ENCODE measurements at places on chromosomes 6 and 20. TPM values are rescaled to one million over a fixed set of nuclear protein-coding genes. Genes with fewer than 3 reads are reported as not detected.

Gene CLPSL2
- not detected for total RNA-seq

Gene MATN4
- total RNA-seq, result not detected

Gene COL12A1
- 16.1 TPM for total RNA-seq

Gene BPIFB4
- total RNA-seq, result not detected

Gene TPBG
- 15.4 TPM for total RNA-seq

Gene PI16
- not detected for total RNA-seq

Gene CLVS2
- total RNA-seq, result not detected

Gene SYNDIG1
- total RNA-seq, result not detected

Gene TUBB1
- not detected for total RNA-seq

Gene SPATS1
- total RNA-seq, result not detected

Gene IL17F
- not detected for total RNA-seq

Gene NKAIN4
- not detected for total RNA-seq

Gene AVP
- total RNA-seq, result not detected

Gene SCGN
- 0.13 TPM for total RNA-seq

Gene EYS
- total RNA-seq, result not detected

Gene HLA-DOB
- total RNA-seq, result not detected

Gene SPEF1
- total RNA-seq, result 0.13 TPM

Gene ACTL10
- 2.7 TPM for total RNA-seq

Gene TNF
- total RNA-seq, result not detected

Gene SAMD5
- 3.6 TPM for total RNA-seq

Gene NR2E1
- not detected for total RNA-seq

Gene GPSM3
- 11.6 TPM for total RNA-seq

Gene ADGRF4
- not detected for total RNA-seq

Gene DPPA5
- total RNA-seq, result not detected

Gene NOX3
- not detected for total RNA-seq

All from thoracic aorta endothelial cell (primary cell).